Dermis blood vessel endothelial cell (primary cell): ENCODE measurements at places on chromosomes 1 and 21. TPM values are rescaled to one million over a fixed set of nuclear protein-coding genes. Genes with fewer than 3 reads are reported as not detected.

SLC44A3 gene
- 2.9 and 3.0 TPM in 2 replicates for total RNA-seq

DIRAS3 gene
- 0.65 and 0.85 TPM in 2 replicates for total RNA-seq

RGS1 gene
- not detected in 2 replicates for total RNA-seq

ALPL gene
- 0.19 and 0.34 TPM in 2 replicates for total RNA-seq

TCP10L gene
- 0.09 and 0.68 TPM in 2 replicates for total RNA-seq

SIM2 gene
- under 0.01 and 0.05 TPM in 2 replicates for total RNA-seq

KCNE1 gene
- total RNA-seq, result under 0.01 and 0.14 TPM in 2 replicates

SLC45A1 gene
- total RNA-seq, result 1.7 TPM in 2 replicates

SERTAD4 gene
- total RNA-seq, result 1.1 and 3.9 TPM in 2 replicates

TMED5 gene
- 55.8 and 66.9 TPM in 2 replicates for total RNA-seq

CD52 gene
- total RNA-seq, result not detected in 2 replicates

OLIG2 gene
- not detected in 2 replicates for total RNA-seq

OR2L5 gene
- not detected in 2 replicates for total RNA-seq

PROX1 gene
- total RNA-seq, result 45.8 and 114 TPM in 2 replicates

AMY1A gene
- total RNA-seq, result not detected in 2 replicates

AP4B1 gene
- 26.7 and 38.3 TPM in 2 replicates for total RNA-seq

RHBDL2 gene
- total RNA-seq, result 0.28 and 0.51 TPM in 2 replicates

CSRP1 gene
- 256 and 443 TPM in 2 replicates for total RNA-seq

LCE1F gene
- total RNA-seq, result not detected in 2 replicates

HTR1D gene
- 0.28 and 0.85 TPM in 2 replicates for total RNA-seq

ZBTB8A gene
- total RNA-seq, result 11.3 and 12.6 TPM in 2 replicates

NFASC gene
- total RNA-seq, result 0.17 and 0.42 TPM in 2 replicates

COL8A2 gene
- total RNA-seq, result 3.0 and 3.2 TPM in 2 replicates

C1orf141 gene
- total RNA-seq, result not detected in 2 replicates

PLK3 gene
- total RNA-seq, result 18.8 and 43.1 TPM in 2 replicates

EYA3 gene
- total RNA-seq, result 14.0 and 18.8 TPM in 2 replicates

PAPPA2 gene
- under 0.01 and 0.05 TPM in 2 replicates for total RNA-seq

LEMD1 gene
- not detected in 2 replicates for total RNA-seq

ANGEL2 gene
- 40.9 and 43.1 TPM in 2 replicates for total RNA-seq

TTLL7 gene
- total RNA-seq, result 2.0 and 2.2 TPM in 2 replicates

PRR9 gene
- total RNA-seq, result not detected in 2 replicates

OR4F16 gene
- not detected in 2 replicates for total RNA-seq

LRRC39 gene
- 0.09 TPM in 1 of 2 replicates, not detected in the other for total RNA-seq

CFHR1 gene
- not detected in 2 replicates for total RNA-seq

GJA4 gene
- 54.3 and 61.8 TPM in 2 replicates for total RNA-seq

PLCH2 gene
- under 0.01 and 0.09 TPM in 2 replicates for total RNA-seq

HRNR gene
- total RNA-seq, result under 0.01 TPM in 1 of 2 replicates, not detected in the other

FAM72D gene
- total RNA-seq, result 0.34 and 1.3 TPM in 2 replicates
